KBM-7 (cell line): ENCODE measurements at places on chromosomes 2 and 18.

DNA sequence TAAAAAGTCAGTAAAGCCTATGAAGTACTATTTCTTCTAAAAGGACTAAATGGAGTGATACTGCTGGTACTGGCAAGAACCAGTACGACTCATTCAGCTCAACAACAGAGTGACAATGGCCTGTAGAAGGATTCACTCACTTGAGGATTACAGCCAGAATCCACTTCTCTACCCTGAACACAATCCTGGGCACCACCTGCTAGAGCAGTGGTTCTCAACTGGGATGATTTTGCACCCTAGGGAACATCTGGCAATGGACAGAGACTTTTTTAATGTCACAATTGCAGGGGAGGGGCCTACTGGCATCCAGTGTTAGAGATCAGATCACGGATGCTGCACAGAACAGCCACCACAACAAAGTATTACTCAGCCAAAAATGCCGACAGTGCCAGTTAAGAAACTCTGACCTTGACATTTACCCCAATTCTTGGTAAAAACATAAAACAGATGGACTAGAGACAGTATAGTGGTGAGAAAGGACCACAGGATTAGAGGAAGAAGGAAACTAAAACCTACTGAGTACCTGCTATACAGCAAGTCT, 5.0 kb downstream of the SPIRE1 start:
- DNase-seq: peak; percentile 55

GRCh38 chr2:170886386-170886785, 42.7 kb upstream of the GORASP2 start:
- no peak for DNase-seq

DNA sequence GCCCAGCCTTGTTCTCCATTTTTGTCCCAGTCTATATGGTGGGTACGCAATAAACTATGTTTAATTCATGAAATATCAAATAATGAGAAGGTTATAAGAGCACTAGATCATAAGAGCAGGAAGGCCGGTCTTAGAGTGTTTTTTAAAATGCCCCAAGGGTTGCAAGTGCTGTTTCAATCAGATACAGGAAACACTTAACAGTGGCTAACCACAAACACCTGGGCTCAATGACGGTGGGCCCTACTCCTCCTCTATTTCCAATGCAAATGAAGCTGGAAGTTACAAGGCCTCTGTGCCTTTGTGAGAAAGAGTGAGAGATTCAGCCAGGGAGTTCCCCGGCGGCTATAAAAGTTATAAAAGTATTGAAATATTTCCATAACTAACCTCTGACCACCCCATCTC, 18.9 kb upstream of the WDR33 start:
- DNase-seq: peak; percentile 76

DNA sequence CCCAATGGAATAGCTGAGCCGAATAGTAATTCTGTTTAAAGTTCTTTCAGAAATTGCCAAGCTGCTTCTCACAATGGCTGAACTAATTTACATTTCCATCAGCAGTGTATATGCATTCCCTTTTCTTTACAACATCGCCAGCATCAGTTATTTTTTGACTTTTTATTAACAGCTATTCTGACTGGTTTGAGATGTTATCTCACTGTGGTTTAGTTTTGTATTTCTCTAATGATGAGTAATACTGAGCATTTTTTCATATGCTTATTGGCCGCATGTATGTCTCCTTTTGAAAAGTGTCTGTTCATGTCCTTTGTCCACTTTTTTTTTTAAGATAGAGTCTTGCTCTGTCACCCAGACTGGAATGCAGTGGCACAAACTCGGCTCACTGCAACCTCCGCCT, 100.7 kb downstream of the C2orf74 start:
- DNase-seq: no peak

GRCh38 chr2:161122772-161123530, 37.3 kb upstream of the TANK start:
- DNase-seq: peak; percentile 59

DNA sequence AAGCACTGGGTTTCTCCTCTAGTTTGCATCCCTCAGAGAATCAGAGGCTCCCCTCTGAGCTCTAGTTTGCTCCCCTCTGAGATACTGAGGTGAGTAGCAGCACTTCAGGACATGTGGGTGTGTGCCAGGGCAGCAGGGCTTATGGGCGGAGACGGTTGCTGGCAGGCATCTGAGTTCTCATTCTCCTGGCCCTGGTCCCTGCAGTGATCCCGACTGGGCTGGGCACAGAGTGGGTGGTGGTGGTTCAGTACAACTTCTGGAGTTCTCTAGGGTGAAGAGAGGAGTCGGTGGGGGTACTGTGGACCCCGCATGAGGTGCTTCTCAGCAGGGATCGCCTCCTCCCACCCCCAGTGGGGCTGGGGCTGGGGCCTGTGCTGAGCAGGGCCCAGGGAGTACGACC, 47.9 kb downstream of the BOLA3 start:
- DNase-seq: no peak

DNA sequence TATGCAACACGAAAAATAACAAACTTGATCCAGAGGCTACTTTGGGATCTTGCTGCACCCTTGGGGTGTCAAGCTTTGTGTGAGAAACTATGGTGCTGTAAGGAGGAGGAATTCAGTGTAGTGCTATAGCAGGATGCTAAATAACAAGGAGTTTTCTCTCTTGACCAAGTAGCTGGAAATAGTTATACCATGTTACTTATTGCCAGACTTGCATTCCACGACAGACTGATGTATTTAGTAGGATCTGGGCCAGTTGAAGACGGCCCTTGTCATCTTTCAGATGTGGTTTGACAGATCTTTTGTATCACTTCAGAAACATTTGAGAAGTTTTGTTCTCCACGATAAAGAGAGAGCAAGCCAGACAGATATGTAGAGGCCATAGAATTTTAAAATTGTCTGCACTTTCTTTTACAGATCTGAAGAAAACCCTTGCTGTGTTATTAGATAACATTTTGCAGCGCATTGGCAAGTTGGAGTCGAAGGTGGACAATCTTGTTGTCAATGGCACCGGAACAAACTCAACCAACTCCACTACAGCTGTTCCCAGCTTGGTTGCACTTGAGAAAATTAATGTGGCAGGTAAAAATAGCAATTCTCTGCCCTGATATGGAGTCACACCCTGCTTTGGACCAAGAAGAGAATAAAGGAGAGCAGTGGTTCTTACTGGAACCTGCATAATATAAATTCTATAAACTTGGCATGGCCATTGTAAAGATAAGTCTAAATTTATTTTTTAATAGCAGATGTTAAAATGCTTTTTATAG, 16.3 kb downstream of the MGAT5 start:
- no peak for DNase-seq

- no peak for DNase-seq
Measured at GRCh38 chr18:60044290-60045006, 144.7 kb downstream of the PMAIP1 start.

DNA sequence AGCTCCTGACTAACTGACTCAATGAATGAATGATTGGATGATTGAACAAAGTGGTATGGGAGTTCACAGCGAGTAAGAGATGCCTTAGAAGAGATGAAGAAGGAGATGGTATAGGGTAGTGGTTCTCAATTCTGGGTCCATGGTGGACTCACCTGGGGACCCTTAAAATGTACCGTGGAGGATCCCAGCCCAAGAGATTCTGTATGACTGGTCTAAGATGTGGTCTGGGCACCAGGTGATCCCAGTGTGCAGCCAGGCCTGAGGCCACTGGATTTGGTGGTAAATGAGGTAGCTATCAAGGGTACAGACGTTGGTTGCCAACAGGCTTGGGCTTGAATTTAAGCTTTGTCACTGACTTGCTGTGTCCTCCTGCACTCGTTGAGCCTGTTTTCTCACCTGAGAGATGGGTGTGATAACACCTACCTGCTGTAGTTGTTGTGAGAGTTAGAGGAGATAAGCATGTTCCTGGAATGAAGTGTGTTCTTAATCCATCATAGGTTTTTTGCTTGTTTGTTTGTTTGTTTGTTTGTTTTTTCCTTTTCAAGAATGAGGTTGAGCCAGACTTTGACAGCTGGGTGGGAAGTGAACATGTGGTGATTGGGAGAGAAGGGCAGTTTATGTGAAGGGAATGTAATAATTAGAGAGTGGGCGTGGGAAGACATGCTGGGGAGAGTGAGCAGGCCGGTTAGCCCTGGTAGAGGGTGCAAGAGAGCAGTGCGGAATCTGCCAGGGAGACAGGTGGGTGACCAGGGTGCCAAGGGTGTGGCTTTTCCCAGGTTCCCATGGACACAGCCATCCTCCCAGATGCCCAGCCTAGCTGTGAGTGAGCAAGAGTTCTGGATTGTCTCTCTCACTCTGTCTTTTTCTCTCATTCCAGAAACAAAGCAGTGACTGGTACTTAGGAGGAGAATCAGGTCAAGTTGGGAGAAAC, 31.4 kb upstream of the IL1B start:
- DNase-seq: no peak

DNA sequence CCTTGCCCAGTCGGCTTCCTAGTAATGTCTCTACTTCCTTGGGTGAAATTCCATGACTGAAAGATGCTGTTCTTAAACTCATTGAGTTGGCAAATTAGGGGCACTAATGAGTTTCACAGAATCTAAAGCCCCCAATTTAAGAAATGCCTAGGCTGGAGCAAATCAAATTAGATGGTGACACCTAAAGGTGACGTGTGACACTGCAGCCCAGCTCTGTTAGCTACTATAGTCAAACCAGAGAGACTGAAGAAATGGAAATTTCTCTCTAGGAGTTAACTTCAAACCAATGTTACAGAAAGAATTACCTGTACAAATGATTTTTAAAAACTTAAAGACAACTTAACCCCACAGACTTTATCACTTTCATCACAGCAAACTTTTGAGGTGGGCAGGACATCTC, 37.2 kb downstream of the LCT start:
- no peak for DNase-seq

DNA sequence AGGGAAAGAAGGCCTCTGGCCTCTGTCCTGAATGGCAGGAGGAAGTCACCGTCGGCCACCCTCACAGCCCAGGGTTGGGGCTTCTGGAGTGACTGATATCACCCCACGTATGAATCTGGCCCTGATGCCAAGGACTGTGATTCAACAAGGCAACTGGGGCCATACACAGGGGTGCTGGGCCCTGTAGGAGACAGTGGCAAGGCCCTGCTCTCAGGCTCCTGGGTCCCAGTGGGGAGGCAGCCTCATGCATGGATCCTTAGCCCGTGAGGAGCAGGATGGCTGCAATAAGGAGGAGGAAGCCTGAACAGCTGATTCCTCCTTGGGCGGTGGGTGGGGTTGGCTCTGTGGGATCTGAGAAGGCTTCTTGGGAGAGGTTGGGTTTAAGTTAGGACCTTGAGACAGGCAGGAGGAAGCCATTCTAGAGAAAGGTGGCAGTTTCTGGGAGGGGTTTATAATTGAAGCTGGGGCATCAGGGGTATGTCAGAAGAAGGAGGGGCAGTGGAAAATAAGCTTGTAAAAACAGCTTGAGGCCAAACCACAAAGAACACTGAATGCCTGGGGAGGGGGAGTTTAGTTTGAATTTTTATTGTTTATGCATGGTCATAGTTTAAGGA, 42.8 kb upstream of the LAPTM4A start:
- peak; percentile 45 for DNase-seq

DNA sequence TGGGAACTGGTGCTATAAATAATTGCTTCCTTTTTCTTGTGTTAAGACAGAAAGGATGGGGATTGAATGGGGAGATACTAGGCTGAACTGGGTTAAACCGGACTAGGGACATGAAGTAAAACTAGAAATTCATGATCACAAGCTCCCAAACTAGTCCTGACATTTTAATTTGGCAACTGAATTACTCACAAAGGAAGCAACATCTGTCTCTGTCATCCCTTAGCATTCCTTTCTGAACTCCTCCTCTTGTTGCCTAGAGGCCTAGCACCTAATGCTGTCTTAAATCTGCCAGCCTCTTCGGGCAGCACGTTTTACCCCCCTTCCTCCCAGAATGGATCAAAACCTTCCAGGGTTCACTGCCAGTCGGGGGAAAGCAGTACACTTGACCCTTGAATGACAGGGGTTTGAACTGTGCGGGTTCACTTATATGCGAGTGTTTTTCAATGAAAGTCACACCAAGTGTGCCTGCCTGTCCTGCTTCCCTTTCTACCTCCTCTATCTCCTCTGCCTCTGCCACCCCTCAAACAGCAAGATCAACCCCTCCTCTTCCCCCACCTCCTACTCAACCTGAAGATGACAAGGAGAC, 8.2 kb downstream of the KCTD1 start:
- peak; percentile 9 for DNase-seq

DNA sequence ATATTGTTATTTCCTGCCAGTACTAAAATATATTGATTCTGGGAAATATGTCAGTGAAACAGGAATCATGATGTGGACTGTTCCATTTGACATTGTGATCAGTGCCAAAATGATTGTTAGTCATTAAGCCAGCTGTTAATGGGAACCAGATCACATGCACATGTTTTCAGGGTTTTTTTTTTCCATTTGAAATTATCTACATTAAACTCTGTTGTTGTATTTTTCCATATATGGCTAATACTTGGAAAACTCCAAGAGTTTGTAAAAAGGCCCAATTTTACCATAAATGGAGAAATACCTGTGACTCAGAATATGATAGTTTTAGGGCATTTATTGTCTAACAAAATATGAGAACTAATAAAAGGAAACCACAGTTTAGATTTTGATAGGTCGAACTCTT, 13.4 kb downstream of the ITGAV start:
- no peak for DNase-seq

DNA sequence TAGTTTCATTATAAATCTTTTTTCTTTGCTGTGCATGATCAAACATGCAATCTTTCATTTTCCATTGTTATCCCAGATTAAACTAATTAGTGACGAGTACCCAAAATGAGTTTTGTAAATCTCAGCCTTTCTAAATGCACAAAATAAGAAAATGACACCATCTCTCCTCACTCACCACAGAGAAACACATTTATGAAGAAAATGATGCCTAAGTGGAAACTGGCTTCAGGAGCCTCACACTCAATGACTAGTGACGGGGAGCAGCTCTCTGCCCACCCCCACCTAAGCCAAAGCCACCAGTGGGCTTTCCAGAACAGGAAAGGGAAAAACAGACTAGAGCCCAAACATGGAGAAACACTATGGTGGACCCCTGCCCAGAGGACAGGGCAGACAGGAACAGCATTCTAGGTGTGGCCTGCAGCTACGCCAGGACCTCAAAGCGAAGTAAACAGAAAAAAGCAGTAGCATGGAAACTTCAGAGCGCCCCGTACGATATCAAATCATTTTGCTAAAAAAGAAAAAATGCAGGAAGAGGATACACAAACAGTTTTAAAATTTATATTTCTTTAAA, 113.5 kb downstream of the RBMS1 start:
- no peak for DNase-seq

GRCh38 chr18:12943215-12943614, 4.6 kb upstream of the SEH1L start:
- no peak for DNase-seq

- no peak for DNase-seq
Measured at GRCh38 chr2:234437642-234438304, 59.1 kb downstream of the ARL4C start.

GRCh38 chr2:166193407-166193806, 65.6 kb upstream of the SCN1A start:
- no peak for DNase-seq

GRCh38 chr2:3139906-3140305, 237.7 kb downstream of the EIPR1 start:
- DNase-seq: no peak

DNA sequence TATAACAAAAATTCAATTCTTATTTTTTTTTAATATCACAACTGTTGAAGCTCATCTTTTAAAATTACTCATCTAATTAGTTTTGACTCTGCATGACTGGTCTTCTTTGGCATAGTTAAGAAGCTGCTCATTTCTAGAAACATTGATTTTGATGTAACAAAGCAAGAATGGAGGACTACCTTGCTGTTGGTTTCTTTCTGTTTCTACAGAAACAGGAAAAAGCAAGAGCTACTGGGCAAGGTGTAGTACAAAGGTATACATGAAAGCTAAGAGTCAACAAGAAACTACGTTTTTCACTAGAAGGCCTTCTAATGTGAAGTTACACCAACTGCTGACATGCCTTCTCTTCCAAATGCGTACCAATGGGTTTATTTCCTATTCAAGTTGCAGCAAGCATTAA, 90.6 kb upstream of the SYT4 start:
- no peak for DNase-seq
